ENCODE measurements at places on chromosomes 12 and 14. TPM values are rescaled to one million over a fixed set of nuclear protein-coding genes. Genes with fewer than 3 reads are reported as not detected.

DNA sequence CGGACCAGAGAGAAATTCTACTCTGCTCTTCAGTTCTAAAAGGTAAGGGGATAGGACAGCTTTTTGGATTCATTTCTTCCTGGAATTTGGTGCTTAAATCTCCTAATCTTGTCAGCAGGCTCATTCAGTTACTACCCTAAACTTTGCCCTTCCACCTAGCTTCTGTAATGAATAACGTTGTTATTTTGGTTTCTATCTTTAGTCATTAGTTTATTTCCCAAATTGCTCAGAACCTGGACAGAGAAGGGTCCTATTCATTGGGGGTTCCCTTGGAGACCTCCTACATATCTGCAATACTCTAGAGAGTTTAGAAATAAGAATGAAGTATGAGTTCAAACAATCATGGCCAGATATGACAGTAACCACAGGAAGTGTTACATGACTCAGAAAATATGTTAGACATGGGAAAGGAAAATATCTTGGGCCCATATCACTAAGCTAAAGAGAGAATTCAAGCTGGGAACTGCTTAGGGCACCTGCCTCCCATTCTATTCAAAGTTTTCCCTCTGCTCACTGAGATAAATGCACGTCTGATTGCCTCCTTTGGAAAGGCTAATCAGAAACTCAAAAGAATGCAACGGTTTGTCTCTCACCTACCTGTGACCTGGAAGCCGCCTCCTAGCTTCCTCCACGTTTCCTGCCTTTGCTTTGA lies 87.9 kb downstream of the GAS2L3 start:
- DNase-seq: no peak

DNA sequence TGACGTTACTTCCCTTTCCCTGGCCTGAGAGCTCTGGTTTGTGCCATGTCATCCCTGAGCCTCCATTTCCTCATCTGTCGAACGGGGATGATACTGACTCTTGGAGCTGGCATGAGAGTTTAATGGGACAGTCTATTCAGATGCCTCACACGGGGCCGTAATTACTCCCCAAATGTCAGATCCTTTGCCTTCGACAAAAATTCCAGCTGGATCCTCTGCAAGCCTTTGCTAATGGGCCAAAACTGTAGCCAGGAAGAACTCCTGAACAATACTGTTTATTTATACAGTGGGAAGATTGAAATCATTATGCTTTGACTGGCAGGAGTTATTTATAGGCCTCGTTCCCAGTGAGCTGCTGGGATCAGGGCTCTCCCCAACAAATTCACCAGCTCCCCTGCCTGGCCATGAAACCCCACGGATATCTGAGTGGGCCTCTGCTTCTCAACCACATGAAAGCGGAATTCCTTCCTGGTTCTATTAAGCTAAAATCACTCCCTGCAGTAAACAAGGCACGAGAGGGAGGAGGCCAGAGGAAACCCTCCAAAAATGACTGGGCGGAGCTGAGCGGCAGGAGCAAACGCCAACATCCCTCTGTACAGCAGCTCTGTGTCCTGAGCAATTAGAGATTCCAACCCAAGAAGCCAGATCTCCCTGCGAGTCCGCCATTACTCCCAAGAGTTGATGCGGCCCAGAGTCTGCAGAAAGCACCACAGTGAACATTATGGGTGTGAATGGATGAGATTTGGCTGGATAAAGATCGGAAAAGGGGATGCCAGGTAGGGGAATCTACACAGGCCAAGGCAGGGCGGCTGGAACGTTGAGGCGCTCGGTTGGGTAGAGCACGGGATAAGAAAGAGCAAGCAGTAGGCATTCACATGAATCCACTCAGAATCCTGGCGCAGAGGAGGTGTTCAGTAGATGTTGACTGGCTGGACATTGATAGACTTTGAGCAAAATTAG lies 326.1 kb downstream of the BCL11B start:
- DNase-seq: no peak

DNA sequence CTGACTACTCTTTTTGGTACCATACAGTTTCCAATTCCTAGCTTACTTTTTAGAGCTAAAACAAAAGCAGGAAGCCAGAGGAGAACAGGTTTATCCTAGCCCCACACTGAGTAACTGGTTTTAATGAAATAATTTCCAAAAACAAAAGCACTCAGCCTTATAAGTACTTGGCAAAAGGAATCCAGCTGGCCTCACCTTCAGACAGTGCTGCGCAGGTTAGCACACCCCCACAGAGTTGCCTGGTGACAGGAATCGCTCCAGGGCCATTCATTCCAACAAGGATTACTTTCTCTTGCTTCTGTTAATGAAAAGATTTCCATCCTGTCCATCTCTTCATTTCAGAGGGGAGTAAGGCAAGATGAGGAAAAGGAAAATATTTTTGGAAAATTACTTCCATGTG lies 84.6 kb downstream of the SCFD1 start:
- DNase-seq: no peak

Gene PLXNC1
- total RNA-seq: 12.7 TPM

Gene ARHGEF40
- total RNA-seq: 138 TPM

Gene FGFR1OP2
- total RNA-seq: 33.7 TPM

DNA sequence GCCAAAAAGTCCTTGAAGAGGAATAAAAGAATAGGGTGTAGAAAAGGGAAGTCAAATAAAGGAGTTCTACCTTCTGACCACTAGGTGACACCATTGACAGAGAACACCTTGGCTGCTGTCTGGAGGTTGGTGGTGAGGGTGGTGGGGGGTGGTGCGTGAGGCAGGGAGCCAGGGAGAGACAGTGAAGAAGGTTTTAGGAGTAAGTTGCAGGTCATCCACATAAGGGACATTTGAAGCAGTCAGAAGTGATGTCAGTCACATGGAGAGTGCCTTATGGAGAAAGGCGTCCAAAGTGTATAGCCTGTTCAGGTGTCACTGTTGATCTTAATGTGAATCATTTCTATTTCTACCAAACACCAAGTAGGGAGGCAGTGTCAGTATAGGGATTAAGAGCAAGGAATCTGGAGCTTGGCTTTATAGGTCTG lies 279.3 kb upstream of the DDHD1 start:
- no peak for DNase-seq

Gene TAMALIN
- total RNA-seq: 20.6 TPM

DNA sequence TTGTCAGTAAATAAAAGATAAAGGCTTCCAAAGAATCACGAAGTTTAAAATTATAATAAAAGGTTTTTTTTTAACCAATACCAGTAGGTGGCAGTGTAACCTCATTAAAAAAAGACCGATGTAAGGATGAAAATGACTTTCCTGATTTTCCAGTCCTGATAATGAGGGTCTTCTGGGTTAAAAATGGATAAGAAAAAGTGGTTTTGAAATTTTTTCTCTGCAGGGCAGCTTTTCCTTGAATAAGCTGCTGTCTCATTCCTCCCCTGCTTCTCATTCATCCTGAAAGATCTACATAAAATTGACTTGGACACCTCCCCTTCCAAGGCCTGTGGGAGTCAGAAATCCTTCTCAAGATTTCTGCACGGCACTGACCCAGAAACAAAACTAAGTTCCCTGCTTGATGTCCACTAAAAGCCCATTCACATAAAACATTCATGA lies 58.9 kb upstream of the FBXO33 start:
- no peak for DNase-seq

DNA sequence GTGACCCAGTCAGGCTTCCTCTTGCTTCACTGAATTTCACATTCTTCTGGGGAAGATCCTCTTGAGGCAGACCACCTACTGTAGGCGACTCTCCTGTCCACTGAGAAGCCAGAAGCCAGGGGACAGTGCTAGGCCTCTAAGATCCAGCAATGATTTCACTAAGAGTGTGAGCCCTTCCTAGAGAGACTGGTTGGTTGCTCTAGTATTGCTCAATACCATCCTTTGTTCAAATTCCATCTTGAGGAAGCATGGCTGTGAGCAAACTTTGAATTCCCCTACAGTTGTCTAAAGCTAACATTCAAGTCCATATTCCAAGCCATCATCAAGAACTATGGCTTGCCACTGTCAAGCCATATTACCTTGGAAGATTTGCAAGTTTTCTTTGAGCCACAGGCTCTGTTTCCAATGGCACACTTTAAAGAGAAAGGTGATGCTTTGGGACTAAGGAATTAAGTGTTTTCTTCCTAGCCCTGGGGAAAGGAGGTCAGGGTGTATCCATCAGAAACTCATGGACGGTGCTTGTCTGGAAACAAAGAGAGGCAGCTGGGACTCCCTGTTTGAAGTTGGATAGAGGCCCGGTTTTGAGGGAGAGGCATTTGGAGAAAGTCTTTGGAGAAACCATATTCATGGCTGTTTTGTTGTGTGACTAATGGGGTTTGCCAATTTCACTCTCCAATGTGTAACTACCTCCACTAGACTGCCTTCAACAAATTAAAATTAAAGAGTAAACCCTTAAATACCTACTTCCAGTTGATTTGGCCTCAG lies 1217.9 kb downstream of the VRK1 start:
- DNase-seq: no peak

DNA sequence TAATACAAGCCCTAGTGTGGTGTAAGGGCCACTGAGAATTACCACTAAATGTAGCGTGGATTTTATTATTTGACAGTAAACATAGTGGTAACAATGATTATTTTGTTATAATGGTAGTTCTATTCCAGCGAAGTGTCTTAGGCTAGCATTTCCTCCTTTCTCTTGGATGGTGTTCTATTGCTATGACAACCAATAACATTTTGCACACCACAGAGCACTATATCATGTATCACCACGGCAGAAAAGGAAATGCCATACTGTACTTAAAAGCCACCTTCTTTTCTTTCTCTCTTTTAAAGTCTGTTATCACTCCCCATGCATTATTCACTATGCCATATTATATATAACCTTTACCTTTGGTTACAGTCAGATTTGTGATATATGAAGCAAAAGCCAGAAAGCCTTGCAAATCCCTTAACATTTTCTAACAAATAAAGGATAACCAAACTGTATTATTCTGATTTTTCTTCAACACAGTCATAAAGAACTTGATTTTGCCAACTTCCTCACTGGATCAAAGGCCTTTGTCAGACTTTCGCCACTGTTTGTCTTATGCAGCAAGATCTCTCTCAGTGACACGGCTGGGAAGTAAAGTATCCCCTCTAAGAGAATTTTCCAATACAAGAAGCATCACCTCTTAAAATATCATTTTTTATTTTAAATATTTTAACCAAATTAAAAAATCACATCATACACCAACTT lies 195.8 kb downstream of the FOXN3 start:
- DNase-seq: no peak

Gene EPYC
- not detected for total RNA-seq

DNA sequence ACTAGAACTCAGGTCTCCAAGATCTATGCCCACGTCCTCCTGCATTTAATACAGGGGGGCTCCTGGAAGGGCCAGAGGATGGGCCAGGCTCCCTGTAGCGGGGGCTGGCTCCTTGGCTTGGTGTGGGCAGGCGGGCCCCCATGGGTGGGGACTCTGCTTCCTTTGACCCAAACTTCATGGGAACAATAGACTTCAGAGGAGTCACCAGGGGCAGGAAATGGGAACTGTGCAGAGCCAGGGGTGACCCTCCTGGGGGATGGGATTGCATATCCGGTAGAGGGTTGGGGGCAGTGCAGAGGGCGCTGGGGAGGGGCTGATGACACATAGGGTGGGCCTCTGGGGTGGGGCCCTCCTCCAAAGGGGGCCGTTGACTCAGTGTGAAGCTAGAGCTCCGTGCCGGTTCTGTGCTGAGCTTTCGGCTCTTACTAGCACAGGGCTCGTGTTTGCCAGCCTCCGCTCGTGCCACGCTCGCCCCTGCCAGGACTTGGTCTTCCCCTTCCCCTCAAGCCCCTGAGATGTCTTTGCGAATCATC lies 4.6 kb downstream of the TEAD4 start:
- DNase-seq: no peak

GRCh38 chr12:113519464-113520307 lies 48.0 kb upstream of the LHX5 start:
- DNase-seq: no peak

DNA sequence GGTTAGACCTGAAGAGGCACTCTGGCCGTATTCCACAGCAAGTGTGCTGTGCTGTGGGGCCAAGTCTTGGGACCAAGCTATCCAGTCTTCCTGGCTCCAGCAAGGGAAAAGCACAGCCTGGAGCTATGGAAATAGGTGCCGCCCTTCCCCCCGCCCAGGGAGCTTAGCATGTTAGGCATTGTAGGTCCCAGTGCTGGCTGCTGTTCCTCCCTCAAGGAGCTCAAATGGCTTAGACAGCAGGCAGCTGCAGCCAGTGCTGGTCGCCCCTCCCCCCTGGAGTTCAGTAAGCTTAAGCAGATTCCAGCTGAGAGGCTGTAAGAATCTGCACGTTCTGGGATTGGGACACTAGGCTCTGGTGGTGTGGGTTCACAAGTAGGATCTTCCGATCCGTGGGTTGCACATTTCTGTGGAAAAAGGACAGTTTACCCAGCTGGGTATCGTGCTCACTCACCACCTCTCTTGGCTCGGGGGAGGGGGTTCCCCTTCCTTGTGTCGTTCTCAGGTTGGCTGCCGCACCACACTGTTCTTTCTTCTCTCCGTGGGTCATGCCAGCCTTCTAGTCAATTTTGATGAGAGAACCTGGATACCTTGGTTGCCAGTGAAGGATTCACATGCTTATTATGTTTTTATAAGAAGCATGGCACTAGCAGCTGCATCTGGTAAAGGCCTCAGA lies 127.3 kb downstream of the CNTN1 start:
- no peak for DNase-seq

DNA sequence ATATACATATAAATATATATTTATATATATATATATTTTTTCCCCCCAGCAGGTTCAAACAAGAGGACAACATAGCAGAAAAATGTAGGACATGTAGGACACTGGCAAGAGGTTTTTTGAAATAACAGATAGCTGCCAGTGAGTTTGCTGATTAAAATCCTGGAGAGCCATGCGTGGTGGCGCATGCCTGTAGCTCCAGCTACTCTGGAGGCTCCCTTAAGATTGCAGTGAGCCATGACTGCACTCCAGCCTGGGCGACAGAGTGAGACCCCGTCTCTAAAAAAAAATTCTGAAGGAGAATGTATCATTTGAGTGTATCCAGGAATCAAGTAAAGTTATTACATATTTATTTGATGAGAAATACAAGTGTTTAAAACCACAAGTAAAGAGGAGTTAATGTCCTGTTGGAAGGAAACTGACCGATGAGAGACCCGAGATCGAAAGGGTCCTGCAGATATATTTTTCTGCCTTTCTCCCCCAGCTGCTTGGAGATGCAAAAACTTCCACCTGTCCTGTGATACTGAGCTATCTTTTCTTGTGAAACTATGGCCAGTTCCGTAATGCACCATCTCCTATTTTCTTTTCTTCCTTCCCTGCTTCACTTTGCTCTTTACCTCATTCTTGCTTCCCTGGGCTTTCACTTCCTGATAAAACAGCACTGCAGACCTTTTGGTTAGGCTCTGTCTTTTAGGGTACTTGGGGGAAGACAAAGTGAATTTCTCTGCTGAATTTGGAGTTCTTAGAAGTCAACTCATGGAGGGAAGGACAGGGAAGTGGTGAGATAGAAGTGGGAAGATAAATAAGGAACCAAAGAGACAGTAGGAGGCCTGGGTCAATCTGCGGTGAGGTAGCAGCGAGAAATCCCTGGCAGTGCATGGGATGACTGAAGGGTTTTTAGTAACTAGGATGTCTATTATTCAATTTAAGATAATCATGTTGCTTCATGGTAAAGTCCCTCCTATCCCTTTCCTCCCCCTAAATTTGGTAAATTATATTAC lies 41.2 kb upstream of the SLC2A13 start:
- DNase-seq: no peak

GRCh38 chr14:38387821-38388220 lies 131.9 kb upstream of the CLEC14A start:
- DNase-seq: no peak

Gene MYH7
- not detected for total RNA-seq

Gene CEBPE
- total RNA-seq: not detected

Gene PPP1R13B
- 109 TPM for total RNA-seq

- no peak for DNase-seq
These were observed 1.1 kb downstream of the TDG start for GRCh38 chr12:103966736-103967135.
